Right ventricle myocardium inferior (tissue), 1 donor: ENCODE measurements at places on chromosomes 4 and X. TPM values are rescaled to one million over a fixed set of nuclear protein-coding genes. Genes with fewer than 3 reads are reported as not detected.

Gene IL1RAPL2
- total RNA-seq, result not detected

Gene MED14
- total RNA-seq, result 26.3 TPM

DNA sequence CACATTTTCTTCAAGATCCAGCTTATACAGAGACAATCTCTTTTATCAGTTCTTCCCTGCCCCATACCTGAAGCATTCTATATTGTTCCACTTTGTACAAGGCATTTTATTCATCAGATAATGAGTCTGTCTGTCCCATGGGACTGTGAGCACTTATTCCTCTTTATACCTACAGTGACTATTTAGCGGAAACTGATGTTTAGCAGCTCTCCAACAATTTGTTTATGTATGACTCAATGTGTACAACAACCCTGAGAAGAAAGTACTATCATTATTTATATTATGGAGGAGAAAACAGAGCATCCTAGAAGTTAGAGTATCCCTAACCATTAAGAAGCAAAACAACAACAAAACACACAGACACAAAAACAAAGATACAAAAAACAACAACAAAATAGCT lies 306.5 kb downstream of the PRDM5 start:
- DNase-seq, result no peak

DNA sequence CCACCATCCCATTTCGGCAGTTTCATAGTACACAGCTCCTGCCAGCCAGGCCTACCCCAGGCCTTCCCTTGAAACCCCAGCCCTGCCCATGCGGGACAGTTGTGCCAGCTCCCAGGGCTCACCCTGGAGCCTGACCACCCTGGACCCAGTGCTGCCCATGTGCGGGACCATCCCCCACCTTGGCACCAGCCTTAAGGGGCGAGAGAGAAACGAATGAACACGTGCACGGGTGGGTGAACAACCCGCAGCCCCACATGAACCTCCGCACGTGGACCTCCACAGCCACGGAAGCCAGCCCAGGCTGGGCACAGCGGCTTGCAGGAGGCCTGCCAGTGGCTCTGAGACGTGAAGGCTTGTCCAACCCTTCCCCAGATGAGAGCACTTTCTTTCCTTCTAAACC lies 76.0 kb upstream of the MXD4 start:
- DNase-seq, result no peak

- DNase-seq, result peak; percentile 69
These were observed at the start of gene PCDH7 for GRCh38 chr4:30720021-30720660. Gene PCDH7, plus strand, starts transcription at chr4:30720369. Its CDS starts 1,054 bp downstream, at chr4:30721423.

DNA sequence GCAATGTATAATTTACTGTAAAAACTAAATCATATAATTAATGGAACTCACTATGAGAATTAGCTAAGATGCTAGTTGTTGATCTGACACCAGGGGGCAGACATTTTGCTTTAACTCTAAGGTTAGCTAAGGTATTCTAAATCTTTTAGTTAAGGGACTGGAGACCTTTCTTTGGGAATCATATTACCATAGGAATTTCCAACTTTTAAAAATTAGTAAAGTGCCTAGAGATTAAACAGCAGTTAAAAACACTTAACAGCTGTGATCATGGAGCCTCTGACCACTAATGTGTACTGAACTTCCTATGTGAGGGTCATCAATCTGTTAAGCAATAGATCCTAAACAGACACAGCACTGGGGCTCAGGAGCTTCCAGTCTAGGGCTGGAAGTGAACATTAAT lies 226.6 kb downstream of the NSUN7 start:
- DNase-seq, result no peak
